ENCODE measurements at places on chromosomes 12 and 14. TPM values are rescaled to one million over a fixed set of nuclear protein-coding genes. Genes with fewer than 3 reads are reported as not detected.

The COX8C gene
- polyA plus RNA-seq, result 0.44 TPM

The MAP1LC3B2 gene
- polyA plus RNA-seq, result 4.9 TPM

The KRT2 gene
- not detected for polyA plus RNA-seq

The USP44 gene
- 1.00 TPM for polyA plus RNA-seq

The SERPINA3 gene
- polyA plus RNA-seq, result not detected

The PSME2 gene
- 74.3 TPM for polyA plus RNA-seq

The AKAP3 gene
- polyA plus RNA-seq, result 0.13 TPM

The SYCP3 gene
- polyA plus RNA-seq, result 0.46 TPM

The DAO gene
- polyA plus RNA-seq, result not detected
